ENCODE measurements at places on chromosomes 6 and 20.

DNA sequence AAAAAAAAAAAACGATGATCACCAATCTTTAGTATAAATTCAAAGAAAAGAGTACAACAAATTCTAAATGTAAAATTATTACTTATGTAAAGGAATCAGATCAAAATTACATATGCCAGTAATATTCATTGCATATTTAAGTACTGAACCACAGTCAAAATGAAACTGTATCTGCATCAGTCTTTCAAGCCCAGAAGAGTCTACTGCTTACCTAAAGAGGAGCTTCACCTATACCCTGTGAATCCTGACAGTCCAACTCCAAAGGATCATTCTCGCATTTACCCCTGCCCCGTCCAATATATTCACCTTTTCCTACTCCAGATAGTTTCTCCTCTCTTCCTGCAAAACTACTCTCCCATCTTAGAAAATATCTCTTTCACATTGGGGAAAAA is 9.2 kb downstream of the ATG5 start:
- no peak for DNase-seq

GRCh38 chr20:45341939-45342854 is 6.0 kb downstream of the SDC4 start:
- peak; percentile 36 for DNase-seq

GRCh38 chr6:116208056-116208785 is 45.7 kb downstream of the TSPYL4 start:
- no peak for DNase-seq

DNA sequence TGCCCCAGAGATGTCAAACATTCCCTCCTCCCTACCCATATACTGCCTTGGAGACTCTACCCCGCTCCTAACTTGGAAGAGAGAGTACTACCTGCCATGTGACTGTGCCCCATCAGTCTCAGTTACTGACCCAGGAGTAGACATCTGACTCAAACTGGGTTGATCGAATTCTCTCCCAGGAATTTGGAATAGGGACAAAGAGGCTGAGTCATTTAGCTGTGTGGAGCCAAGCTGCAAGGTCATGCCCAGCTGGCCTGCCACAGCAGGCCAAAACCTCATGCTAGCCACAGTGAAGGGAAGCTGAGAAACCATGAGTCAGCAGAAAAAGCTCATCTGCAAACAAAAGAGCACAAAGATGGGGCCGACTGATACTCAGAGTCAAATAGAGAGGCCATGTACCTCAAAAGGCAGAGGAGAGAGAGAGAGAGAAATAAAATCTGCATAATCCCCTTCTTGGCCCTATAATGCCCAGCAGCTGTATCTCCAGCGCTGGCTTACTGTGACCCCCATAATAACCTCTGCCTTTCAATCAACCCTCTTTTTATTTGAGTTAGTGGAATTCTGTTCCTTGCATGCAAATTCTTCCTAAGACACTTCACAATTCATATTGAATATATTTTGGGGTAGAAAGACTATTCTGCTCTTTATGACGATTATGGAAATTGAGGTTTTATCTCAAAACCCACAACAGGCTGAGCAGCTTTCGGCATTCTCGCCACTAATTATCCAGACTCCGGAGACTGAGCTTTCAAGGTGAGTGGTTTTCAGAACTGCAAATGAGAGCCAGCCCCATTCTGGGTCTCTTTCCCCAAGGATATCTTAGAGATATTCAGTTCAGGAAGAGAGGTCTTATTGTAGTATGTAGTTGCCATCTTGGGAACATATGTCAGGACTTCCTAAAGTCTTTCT is 21.4 kb upstream of the AKIRIN2 start:
- peak; percentile 71 for DNase-seq

DNA sequence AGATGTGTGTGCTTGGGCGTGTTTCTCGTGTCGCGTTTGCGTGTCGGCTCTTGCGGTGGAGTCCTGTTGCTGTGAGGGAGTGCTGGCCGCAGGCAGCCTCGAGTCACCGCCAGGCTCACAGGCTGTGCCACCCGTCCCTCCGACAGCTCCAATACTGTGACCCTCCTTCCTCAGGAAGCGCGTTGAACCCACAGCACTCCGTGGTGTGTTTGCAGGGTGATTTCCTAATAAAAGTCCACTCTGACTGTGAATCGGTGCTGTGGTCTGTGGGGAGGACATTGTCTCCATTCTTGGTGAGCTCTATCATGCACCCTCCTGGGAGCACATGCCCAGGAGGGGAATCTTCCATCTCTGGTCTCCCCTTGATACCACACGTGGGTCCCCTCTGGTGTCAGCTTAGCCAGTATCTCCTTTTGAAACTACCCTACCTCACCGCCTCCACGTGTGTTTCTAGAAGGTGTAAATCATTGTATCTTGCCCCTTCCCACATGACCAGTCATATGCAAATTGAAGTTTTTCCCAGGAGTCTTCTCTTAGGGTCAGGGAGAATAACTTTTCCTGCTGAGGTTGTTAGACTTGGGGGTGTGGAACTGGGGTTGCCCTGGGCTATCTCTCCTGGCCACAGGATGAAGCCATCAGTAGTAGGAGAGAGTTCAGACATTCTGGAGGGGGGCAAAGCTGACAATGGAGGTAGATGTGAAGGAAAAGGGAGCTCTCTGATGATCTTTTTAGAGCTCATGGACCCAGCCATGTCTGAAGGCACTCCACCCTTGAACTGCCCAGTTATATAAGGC is 13.3 kb upstream of the PCMTD2 start:
- DNase-seq, result no peak

DNA sequence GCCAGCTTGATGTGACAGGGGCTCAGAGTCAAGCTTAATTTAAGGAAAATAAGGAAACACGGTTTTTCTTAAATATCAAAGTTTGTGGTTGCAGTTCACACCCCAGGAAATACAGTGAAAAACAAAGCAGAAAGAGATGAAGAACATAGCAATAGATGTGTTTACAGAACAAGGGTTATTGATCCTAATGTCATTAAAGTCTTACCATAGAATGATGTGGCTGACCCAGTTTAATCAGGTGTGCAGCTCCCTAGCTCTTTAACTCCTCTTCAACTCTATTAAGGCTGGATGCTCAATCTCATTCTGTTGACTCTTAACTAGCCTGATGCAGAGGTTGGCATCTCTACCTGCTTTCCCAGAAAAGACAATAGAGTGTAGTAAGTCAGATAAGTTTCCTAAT is 7.5 kb upstream of the GTF3C6 start:
- no peak for DNase-seq

DNA sequence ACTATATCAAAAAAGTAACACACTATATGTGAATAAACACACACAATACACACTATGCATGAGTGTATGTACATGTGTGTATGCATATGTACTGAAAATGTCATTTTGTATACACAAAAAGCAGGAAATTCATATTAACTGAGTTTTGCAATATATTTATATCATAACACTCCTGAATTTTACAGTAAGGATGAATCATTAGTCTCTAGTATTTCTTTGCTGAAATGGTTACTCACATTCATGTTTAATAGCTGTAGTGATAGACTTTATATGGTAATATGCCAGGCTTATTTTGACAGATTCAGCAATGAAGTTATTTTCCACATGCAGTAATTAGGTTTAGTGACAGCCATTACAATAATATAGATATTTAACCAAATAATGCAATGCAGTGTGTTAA is 1216.2 kb upstream of the CITED2 start:
- DNase-seq, result no peak

DNA sequence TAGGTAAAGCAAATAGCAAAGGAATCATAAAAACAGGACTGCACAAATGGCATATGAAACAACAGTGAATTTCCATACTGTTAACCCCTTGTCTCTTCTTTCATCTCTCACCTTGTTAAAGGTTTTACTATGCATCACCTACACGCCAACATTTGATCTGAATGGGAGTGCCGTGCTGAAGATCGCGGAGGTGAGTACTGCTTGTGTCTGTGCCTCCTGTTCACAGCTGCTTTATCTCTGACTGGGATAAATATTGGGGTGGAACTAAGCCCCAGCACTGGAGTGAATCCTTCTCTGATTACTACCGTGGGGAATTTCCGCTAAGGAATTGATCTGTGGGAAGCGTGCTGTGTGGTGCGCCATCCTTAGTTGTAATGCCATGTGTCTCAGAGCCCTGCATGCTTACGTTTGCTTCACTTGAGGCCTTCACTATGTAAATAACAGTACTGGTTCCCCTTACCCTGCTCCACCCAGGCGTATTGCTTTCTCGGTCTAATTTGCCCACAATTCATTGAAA is 11.4 kb upstream of the PBOV1 start:
- DNase-seq, result no peak

GRCh38 chr20:57680934-57681914 is 28.6 kb downstream of the PMEPA1 start:
- DNase-seq, result no peak

DNA sequence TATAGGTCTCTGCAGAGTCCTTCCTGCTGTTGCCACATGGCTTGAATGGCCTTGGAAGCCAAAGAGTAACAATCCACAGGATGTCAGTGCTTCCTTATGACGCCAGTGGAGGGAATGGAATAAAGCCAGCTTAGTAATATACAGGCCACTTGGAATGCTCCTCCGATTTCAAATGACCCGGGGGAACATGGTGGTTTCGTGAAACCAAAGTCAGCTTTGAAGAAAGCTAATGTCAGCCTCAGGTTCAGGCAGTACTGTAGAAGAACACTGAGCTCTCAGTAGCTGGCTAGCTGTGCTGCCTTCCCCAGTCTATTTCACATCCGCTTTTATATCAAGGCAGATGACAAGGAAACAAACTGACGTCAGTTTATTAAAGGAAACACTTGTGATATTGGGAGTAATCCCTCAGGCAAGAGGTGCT is 189.1 kb downstream of the DTNBP1 start:
- no peak for DNase-seq

GRCh38 chr20:44494266-44494665 is 18.6 kb downstream of the TTPAL start:
- no peak for DNase-seq

DNA sequence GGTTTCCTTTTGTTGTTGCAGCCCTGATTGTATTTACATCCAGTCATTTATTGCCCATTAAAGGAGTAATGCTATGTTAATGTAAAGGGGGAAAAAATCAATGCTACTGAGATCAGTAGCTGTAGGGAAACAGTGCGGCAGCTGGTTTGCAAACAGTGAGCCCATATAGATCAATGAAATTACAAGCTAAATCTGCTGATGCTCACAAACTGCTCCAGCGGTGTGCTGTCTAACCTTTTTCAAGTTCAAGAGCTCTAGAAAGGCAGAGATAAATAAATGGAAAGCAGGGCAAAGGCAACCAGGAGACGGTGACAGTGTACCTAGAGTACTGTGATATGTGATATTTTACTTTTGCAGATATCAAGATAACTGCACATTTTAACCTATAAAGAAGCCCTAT is 449.0 kb upstream of the MMS22L start:
- no peak for DNase-seq

- no peak for DNase-seq
These were observed 136.9 kb upstream of the SALL4 start for GRCh38 chr20:51939259-51939585.

DNA sequence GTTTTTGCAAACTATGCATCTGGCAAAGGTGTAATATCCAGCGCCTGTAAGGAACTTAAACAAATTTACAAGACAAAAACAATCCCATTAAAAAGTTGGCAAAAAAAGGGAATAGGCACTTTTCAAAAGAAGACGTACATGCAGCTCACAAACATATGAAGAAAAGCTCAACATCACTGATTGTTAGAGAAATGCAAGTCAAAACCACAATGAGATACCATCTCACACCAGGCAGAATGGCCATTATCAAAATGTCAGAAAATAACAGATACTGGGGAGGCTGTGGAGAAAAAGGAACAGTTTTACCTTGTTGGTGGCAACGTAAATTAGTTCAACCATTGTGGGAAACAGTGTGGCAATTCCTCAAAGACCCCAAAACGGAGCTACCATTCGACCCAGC is 54.2 kb downstream of the TSBP1 start:
- no peak for DNase-seq

DNA sequence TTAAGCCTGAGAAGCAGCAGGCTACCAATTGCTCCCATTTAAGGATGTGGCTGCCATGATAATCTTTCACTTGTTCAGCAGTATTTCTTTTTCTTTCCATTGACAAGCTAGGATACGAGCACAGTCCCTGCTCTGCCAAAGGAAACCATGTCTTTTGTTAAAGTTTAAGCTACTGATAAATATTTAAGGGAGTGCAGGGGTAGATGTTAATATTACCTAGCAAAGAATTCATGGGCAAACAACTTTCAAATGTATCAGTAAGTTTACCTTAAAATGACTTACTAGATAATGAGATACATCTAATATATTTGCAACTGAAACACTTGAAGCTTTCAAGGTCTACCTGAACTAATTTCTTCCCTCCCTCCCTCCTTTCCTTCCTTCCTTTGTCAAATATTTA is 77.3 kb downstream of the OPN5 start:
- no peak for DNase-seq

DNA sequence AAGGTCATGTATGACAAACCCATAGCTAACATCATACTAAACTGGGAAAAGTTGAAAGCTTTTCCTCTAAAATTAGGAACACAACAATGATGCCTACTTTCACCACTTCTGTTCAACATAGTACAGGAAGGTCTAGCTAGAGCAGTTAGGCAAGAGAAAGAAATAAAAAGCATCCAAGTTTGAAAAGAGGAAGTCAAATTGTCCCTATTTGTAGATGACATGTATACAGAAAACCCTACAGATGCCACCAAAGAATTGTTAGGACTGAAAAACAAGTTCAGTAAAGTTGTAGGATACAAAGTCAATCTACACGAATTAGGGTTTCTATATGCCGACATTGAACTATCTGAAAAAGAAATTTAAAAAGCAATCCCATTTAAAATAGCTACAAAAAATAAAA is 89.4 kb upstream of the GLP1R start:
- no peak for DNase-seq

DNA sequence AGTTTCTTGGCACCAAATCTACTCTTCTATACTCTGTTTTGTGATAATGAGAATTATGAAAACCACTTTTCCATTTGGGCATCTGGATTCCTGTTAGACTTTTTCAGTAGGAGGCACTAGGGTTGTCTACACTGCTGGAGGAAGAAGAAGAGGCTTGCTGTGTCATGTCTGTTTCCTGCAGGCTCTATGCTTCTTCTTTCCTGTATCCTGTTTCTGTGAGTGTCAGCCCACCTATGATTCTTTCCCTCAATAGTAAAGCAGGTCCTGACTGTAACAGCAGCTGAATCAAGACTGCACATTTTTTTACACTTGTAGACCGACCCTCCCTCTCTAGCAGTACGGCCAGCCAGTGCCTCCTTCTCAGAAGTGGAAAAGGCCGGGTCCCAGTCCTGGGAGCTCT is 603.9 kb downstream of the HDGFL1 start:
- no peak for DNase-seq

- DNase-seq, result no peak
These were observed 245.8 kb downstream of the TTLL2 start for GRCh38 chr6:167570460-167571400.

GRCh38 chr20:20338133-20338730 is 29.7 kb upstream of the INSM1 start:
- no peak for DNase-seq
